ENCODE measurements at places on chromosomes 2 and 18.

DNA sequence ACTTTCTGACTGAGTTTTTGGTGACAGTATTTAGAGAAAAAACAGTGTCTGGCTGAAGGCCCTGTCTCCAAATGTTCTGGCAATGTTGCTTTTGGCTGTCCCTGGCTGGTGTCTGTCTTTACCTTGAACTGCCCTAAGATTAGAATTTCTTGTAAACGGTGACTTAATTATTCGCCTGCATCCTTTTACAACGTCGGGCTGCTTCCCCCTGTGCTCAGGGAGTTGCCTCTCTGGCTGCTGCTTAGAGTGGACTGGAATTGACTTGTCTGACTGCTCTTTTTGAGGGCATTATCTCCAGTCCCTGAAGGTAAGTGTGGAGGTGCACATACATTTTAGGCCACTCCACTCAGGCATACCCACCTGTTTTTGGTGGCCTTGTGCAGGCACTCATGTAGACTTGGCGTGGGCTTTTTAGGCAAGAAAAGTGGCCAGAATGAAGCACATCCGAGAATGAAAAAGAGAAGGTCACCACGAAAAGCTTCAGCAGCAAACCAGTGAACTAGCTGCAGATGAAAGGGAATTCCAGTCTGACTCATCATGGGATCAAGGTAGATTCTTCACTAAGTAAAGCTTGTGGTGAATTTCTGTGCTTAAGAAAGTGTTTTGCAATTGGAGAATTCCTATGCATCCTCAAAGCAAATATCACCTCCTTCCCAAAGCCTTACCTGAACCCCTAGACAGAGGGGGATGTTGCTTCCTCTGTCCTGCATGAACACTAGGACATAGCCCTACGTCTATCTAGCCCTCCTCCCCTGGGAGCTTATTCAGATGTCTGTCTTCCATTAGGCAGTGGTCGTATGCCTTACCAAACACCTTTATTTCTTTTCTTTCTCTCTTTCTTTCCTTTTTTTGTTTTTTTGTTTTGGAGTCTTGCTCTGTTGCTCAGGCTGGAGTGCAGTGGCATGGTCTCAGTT is 230.3 kb upstream of the TRIB2 start:
- no peak for DNase-seq

GRCh38 chr2:3523551-3524041 is 4.3 kb upstream of the ADI1 start:
- DNase-seq = no peak

DNA sequence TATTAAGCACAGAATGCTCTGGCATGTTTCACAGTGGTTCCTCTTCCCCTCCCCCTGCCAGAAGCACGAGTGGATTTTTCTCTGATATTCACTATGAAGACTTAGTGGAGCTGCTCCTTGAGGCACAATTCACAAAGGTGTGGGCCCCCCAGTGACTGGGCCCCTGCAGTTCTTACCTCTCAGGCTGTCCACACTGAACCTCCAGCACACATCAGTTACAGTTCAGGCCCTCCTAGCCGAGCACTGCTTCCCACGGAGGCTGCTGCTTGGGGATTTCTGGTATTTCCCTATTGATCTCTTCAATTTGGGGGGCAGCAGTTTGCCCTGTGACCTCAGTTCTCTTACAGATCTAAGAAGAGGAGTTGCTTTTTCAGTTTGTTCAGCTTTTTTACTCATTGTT is 236.1 kb downstream of the SH3RF3 start:
- no peak for DNase-seq

DNA sequence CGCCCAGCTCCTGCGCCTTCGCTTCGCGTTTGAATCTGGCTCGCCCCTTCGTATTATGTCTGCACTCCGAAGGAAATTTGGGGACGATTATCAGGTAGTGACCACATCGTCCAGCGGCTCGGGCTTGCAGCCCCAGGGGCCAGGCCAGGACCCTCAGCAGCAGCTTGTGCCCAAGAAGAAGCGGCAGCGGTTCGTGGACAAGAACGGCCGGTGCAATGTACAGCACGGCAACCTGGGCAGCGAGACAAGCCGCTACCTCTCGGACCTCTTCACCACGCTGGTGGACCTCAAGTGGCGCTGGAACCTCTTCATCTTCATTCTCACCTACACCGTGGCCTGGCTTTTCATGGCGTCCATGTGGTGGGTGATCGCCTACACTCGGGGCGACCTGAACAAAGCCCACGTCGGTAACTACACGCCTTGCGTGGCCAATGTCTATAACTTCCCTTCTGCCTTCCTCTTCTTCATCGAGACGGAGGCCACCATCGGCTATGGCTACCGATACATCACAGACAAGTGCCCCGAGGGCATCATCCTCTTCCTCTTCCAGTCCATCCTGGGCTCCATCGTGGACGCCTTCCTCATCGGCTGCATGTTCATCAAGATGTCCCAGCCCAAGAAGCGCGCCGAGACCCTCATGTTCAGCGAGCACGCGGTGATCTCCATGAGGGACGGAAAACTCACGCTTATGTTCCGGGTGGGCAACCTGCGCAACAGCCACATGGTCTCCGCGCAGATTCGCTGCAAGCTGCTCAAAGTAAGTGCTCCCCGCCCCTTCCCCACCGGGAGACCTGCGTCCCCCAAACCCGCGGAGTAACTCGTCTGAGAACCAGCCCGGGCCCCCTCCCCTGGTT is 453 bp downstream of the KCNJ3 start:
- DNase-seq = no peak

DNA sequence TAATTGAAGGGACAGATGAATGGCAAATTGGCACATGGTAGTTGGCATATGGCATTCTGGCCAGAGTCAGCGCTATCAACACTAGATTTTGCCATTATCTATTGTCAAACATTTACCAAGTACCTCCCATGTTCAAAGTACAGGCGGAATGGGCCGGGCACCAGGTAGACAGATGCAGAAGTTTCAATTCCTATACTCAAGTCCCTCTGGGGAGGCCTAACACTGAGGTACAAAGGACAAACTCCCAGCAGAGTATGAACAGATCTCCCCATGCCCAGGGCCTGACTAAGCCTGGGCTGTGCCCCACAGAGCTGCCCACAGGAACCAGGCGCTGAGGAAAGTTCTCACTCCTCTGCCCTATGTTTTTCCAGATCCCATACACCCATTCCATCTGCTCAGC is 257.5 kb upstream of the KLHL29 start:
- DNase-seq = no peak

- no peak for DNase-seq
These were observed 32.5 kb downstream of the CPO start for GRCh38 chr2:206971805-206972204.

DNA sequence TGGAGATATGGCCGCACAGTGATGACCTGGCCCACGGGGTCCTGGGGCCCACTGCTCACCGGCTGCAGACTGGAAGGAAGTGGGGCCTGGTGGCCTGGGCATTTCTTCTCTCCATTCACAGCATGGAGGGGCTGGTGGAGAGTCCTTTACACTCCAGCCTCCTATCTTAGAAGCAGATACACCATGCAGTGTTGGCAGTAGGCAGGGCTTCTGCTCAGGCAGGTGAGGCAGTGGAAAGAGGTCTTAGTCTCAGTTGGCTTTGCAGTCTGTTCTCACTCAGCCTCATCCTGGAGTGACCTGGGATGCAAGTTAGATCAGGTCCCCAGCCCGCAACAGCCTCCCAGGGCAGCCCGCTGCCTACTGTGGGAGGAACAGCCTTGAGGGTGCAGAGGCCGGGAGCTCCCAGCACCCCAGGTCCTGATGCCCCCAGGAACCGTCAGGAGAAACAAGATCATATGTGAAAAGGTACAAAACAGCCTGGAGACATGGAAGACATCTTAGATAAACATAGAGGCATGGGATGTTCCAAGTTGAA is 45.8 kb upstream of the OTOS start:
- no peak for DNase-seq

GRCh38 chr2:198309673-198310280 is 505.4 kb downstream of the PLCL1 start:
- DNase-seq = peak; percentile 54

DNA sequence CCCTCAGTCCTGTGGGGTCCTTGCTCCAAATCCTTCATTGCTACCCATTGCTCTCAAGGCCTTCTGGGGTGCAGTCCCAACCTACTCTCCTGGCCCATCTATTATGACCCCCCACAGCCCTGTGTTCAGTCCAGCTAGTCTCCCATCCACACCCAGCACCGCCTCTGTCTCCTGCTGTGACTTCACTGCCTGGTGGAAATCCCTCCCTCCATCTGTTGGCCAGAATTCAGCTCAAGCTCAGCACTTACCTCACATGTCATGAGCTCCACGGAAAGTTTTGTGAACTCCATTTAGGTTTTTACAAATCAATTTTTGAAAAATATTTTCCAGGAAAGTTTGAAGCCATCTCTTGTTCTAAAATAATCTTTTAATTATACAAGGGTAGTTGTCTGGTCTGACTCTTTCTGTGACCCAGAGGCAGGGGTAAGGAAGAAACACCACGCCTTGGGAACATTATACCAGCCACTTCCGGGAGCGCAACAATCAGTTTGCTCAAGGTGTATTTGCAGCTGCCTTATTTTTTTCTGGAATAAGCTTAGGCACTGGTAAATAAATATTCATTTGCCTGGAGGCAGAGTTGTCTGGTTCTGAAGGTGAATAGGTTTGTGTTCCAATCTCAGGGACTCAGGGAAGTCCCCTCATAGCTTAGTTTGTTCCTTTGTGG is 110.8 kb downstream of the VIT start:
- no peak for DNase-seq

DNA sequence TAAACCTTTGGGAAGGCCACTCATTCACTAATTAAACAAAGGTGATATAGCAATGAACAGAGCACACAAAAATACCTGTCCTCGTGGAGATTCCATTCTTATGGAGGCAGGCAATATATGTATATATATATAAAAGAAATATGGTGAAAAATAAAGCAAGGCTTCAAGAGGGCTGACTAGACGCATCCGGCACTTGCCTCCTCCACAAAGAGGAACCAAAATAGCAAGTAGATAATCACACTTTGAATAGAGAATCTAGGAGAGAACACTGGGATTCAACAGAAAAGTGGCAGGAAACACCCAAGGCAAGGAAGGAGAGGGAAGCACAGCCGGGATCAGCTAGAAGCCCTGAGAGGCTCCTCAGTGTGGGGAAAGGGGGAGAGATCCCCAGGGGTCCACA is 218.4 kb upstream of the FOSL2 start:
- DNase-seq = no peak

DNA sequence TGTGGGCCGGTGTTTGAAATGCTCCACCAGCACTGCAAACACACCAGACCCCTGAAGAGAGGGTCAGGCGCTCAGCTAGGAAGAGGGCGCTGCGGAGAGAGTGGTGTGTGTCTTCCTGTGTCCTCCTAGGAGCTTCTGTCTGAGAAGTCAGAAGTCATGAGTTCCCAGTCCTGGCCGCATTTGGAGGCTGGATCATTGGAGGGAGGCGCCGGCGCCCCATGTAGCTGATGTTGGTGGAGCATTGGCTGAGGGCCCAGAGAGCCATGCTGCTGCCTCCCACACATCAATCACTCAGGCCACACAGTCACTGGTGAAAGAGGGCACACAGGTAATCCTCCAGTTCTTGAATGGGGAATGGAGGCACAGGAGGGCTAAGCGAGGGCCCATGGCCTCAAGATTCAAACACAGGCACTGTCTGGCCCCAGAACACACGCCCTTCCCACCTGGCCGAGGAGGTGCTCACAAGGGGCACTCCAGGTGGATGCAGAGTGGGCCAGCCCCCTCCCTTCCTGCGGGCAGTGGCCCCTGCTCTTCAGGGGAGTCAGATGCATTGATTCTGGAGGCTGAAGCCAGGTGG is 66.3 kb downstream of the RRM2 start:
- no peak for DNase-seq

GRCh38 chr2:49719241-49719640 is 564.9 kb upstream of the FSHR start:
- DNase-seq = no peak

- no peak for DNase-seq
These were observed 1569.7 kb upstream of the SLC39A10 start for GRCh38 chr2:194087089-194087958.

DNA sequence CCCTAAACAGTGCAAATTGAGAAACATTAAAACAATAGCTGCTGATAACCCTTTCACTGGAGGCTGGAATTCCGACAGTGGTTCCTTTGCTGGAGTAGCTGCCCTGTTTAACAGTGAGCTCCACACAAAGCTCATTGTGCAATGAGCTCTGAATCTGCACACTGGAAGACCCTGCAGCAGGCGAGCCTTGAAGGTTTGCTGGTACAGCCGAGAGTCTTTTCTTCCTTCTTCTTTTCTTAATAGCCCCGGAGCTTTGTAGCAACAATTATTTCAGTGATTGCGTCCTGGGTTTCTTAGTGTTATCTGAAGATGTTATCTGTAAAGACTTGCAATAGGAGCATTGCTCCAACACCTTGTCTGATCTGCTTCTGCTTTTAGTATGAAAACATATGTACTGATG is 50.8 kb upstream of the CXCR4 start:
- DNase-seq = no peak

DNA sequence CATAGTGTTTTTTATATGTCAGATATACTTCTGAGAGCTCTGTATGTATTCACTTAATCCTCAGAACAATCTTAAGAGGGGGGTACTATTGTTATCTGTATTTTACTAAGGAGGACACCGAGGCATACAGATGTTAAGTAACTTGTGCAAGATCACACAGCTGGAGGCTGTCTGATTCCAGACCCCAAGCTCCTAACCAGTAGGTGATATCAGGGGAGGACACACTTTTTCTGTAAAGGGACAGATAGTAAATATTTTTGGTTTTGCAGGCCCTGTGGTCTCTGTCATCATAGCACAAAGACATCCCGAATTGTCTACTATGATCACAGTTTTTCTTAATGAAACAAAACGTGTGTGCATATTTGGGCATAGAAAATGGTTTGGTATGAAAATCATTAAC is 143.7 kb downstream of the LAMA3 start:
- no peak for DNase-seq

GRCh38 chr2:3626812-3627499 is 31.0 kb upstream of the ALLC start:
- DNase-seq = no peak

GRCh38 chr2:48107326-48107925 is 201.1 kb upstream of the FBXO11 start:
- DNase-seq = no peak

DNA sequence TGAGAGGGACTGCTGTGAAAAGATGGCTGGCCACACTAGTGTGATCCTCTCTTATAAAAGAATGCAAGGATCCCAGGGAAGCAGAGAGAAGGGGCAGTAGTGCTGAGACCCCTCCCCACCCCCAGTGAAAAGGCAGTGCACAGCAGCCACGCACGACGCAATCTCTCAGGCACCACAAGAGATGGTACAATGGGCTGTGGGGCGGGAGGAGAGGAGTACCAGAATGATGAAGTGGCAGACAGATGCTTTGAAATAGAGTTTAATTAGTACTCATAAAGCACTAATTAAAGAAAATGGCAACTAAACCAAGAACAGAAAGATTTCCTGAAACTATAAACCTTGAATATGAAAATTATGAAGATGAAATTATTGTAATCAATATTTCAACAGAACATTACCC is 29.0 kb downstream of the B4GALT6 start:
- no peak for DNase-seq

- no peak for DNase-seq
These were observed 29.3 kb downstream of the SLC14A1 start for GRCh38 chr18:45753286-45753685.

GRCh38 chr2:160345071-160345764 is 145.1 kb upstream of the ITGB6 start:
- no peak for DNase-seq
